T-helper 17 cell (primary cell): ENCODE measurements at places on chromosomes 11 and 22. TPM values are rescaled to one million over a fixed set of nuclear protein-coding genes. Genes with fewer than 3 reads are reported as not detected.

Gene GTSE1
- 0.25 TPM for total RNA-seq

Gene MS4A15
- not detected for total RNA-seq

Gene FOLR2
- total RNA-seq, result not detected

- no peak for DNase-seq
- no peak overlapping the region for H3K27ac ChIP-seq
- peaks cover 8% of the 10 kb centered on the region for H3K27me3 ChIP-seq
- H3K4me3 ChIP-seq, result no peak overlapping the region
Measured at GRCh38 chr11:120378474-120378873, 42.3 kb downstream of the ARHGEF12 start.

GRCh38 chr22:44455963-44456358, 42.1 kb downstream of the RTL6 start:
- no peaks in the 10 kb centered on the region for H3K36me3 ChIP-seq
- H3K4me1 ChIP-seq, result peaks cover 25% of the 10 kb centered on the region
- no peaks in the 10 kb centered on the region for H3K27me3 ChIP-seq
- H3K27ac ChIP-seq, result peak overlapping the region; percentile 94
- H3K4me3 ChIP-seq, result peak overlapping the region; percentile 74

GRCh38 chr11:99773646-99774045, 752.9 kb downstream of the CNTN5 start:
- no peaks in the 10 kb centered on the region for H3K4me1 ChIP-seq
- DNase-seq, result no peak
- H3K27ac ChIP-seq, result no peak overlapping the region
- H3K36me3 ChIP-seq, result no peaks in the 10 kb centered on the region
- no peak overlapping the region for H3K4me3 ChIP-seq

DNA sequence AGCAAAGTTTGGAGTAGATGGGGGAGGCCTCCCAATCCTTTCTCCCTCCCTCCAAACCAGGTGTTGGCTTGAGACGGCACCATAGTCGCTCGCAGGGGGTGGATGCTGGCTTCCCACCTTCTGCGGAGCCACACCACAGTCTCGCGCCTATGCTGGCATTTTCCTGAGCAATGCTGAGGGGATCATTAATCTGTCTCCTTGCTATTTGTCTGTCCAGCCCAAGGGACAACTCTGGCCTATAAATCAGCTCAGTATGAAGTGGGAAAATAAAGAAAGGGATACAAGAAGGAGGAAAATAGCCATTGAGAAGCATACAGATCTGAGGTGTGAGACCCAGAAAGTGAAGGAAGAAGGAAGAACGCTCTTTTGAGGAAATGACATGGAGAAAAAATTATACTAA, 53.5 kb upstream of the CADM1 start:
- H3K36me3 ChIP-seq, result no peaks in the 10 kb centered on the region
- no peak overlapping the region for H3K27ac ChIP-seq
- no peaks in the 10 kb centered on the region for H3K27me3 ChIP-seq
- H3K4me3 ChIP-seq, result no peak overlapping the region
- H3K4me1 ChIP-seq, result no peaks in the 10 kb centered on the region

DNA sequence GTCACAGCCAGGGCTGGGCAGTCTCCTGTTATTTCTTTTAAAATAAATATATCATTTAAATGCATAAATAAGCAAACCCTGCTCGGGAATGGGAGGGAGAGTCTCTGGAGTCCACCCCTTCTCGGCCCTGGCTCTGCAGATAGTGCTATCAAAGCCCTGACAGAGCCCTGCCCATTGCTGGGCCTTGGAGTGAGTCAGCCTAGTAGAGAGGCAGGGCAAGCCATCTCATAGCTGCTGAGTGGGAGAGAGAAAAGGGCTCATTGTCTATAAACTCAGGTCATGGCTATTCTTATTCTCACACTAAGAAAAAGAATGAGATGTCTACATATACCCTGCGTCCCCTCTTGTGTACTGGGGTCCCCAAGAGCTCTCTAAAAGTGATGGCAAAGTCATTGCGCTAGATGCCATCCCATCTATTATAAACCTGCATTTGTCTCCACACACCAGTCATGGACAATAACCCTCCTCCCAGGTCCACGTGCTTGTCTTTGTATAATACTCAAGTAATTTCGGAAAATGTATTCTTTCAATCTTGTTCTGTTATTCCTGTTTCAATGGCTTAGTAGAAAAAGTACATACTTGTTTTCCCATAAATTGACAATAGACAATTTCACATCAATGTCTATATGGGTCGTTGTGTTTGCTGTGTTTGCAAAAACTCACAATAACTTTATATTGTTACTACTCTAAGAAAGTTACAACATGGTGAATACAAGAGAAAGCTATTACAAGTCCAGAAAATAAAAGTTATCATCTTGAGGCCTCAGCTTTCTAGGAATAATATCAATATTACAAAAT, 13.4 kb downstream of the OR51B4 start:
- no peaks in the 10 kb centered on the region for H3K36me3 ChIP-seq
- H3K4me1 ChIP-seq, result no peaks in the 10 kb centered on the region
- DNase-seq, result no peak

GRCh38 chr22:45159652-45160462, 3.9 kb upstream of the NUP50 start:
- H3K4me3 ChIP-seq, result no peak overlapping the region
- H3K36me3 ChIP-seq, result peaks cover 9% of the 10 kb centered on the region
- H3K4me1 ChIP-seq, result peaks cover 26% of the 10 kb centered on the region
- no peak for DNase-seq
- H3K27me3 ChIP-seq, result no peaks in the 10 kb centered on the region
- H3K27ac ChIP-seq, result no peak overlapping the region

DNA sequence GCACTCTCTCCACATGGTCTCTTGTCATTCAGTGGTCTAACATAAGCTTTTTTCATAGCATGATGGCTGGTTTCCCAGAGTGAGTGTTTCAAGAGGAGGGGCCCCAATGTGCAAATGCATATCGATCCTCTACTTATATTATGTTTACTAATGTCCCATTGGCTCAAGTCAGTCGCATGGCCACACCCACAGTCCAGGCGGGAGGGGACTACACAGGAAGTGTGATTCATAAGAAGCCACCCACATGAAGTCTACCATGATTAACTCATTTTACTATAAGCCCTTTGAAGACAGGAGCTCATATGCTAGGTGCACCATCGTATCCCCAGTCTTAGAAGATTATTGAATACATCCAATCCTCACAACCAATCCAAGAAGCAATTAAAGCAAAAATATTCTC, 89.5 kb upstream of the ISX start:
- no peak overlapping the region for H3K4me3 ChIP-seq
- no peaks in the 10 kb centered on the region for H3K4me1 ChIP-seq

- no peak for DNase-seq
- H3K27ac ChIP-seq, result no peak overlapping the region
- no peak overlapping the region for H3K4me3 ChIP-seq
- no peaks in the 10 kb centered on the region for H3K4me1 ChIP-seq
Measured at GRCh38 chr11:69321877-69322361, 28.0 kb downstream of the MYEOV start.

DNA sequence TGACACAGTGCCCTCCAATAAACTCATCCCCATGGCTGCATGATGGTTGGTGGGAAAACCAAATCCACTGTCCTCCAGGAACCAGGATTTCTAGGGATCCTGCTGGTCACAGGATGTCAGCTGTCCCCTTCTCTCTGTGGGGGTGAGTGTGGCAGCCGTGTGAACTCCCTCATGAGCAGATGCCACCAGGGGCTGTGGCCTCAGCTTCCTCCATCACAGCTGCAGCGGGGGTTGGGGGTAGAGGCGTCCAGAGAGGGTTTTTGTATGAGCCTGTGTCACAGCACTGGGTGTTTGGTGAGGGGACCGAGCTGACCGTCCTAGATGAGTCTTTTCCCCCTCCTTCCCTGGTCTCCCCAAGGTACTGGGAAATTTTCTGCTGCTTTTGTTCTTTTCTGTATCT, 26.4 kb downstream of the IGLL5 start:
- H3K4me1 ChIP-seq, result peaks cover 14% of the 10 kb centered on the region
- H3K27me3 ChIP-seq, result peaks cover 20% of the 10 kb centered on the region
- no peak overlapping the region for H3K4me3 ChIP-seq
